ENCODE measurements at places on chromosomes 7 and 10. TPM values are rescaled to one million over a fixed set of nuclear protein-coding genes. Genes with fewer than 3 reads are reported as not detected.

GRCh38 chr10:124369986-124370385 lies 48.7 kb downstream of the OAT start:
- no peak for DNase-seq

DNA sequence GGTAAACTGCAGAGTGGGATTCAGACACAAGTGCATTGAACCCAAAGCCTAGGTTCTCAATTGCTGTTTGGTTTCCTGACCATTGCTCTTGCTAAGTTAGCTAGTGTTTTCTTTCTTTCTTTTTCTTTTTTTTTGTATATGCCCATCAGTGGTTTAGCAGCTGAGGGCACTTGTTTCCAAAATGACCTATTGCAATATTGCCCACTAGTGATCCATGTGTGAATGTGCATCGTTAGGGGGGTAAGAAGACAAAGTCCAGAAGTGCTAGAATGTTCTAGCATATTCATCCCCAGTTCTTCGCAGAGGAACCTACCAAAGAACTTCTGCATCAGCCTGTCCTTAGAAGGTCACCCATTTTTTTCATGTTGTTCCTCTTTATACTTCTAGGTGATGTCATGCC lies 252.8 kb upstream of the GPR26 start:
- no peak for DNase-seq

DNA sequence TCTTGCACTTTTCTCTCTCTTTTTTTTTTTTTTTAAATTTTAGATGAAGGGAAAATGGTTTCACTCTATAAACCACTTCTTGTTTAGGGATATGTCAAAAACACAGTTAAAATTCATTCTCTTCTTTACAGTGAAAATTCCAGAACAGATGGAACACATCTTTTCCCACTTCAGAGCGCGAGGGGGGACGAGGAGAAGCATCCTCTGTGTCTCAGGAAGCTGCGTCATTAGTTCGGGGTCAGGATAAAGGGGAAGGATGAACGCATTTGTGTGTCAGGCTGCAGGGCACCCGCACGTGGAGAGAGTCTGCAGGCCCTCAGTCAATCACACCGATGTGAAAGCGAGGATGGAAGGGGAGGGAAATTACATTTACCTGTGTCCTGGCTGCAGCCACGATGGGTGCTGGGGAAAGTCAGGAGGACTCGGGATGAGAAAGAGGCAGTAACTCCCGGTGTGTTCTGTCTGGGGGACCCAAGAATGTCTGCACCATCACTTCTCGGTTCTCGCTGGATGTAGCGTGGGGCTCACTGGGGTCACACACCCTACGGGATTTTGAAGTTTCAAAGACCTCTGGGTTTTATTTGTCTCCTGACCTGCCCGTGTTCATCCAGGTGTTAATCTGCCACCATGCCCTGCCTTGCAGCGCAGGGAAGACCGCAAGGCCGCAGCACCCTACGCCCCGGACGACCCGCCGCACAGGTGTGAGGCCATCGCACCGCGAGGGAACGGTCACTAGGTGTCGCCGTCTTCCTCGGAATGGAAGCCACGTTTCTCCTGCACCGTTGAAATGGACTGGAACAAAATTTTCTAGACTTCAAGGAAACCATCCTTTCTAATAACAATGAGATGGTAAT lies 66.7 kb upstream of the PITRM1 start:
- DNase-seq = peak; percentile 47

The PRPF18 gene
- 19.8 TPM for total RNA-seq

- DNase-seq = no peak
These were observed 3.5 kb upstream of the C7orf25 start for GRCh38 chr7:42915356-42915755.

GRCh38 chr7:106371629-106372028 lies 86.8 kb upstream of the NAMPT start:
- DNase-seq = no peak

The PLAC9 gene
- total RNA-seq = 4.2 TPM

The GATA3 gene
- 0.27 TPM for total RNA-seq

GRCh38 chr10:110370006-110370405 lies 65.3 kb upstream of the SMNDC1 start:
- DNase-seq = no peak

Measured in left colon (tissue), 2 donors.